Left lobe of liver (tissue), 2 donors: ENCODE measurements at places on chromosomes 6 and 20.

- DNase-seq = no peak
These were observed 108.9 kb downstream of the THEMIS start for GRCh38 chr6:127791779-127792528.

GRCh38 chr6:125554456-125554855 lies 195.0 kb upstream of the HEY2 start:
- DNase-seq = no peak

DNA sequence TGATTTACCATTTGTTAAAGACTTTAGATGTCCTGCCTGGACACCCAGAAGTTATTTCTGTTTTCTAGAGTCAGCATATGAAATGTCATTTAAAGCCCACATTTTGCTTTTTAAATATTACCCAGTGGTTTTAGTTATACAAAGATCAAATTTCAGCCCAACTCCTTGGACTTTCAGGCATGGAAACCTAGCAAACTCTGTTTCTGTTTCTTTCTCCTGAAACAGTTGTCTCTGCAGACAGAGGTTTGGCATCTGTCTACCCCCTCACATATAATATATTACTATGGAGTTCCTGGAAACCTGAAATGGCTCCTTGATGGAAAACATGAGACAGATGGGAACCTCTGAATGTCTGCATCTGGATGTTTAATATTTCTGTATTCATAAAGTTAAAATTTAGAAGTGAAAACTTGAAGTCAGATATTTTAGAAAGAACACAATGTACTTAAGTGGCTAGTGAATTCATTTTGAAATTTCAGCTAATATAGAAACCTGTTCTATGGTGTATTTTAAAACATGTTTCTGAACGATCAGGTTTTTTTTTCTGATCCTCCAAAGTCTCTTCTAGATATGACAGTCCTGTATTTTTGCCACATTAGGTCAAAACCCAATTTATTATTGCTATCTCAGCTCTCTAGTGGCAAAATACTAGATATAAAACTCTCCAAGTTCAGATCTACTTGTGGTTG lies 743.3 kb downstream of the CD109 start:
- DNase-seq = no peak

GRCh38 chr6:7243179-7243981 lies 69.6 kb downstream of the SSR1 start:
- no peak for DNase-seq

DNA sequence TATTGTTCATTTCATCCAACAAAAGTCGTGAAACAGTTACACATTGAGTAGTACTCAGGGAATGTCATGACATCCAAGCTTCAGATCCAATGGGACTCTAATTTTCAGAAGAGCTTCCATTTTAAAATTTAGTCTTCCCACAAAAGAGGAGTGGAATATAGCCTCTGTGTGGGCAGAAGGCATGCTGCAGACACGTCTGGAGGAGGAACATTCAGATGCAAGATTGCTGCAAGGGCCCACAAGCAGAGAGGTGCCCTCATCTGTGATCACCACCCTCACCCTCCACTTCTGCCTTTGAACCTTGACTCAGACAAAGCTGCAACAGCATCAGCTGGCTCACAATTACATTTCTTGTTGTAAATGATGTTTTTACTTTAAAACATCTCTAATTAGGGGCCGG lies 29.9 kb downstream of the NRN1 start:
- no peak for DNase-seq
